ENCODE measurements at places on chromosomes 5 and 9.

DNA sequence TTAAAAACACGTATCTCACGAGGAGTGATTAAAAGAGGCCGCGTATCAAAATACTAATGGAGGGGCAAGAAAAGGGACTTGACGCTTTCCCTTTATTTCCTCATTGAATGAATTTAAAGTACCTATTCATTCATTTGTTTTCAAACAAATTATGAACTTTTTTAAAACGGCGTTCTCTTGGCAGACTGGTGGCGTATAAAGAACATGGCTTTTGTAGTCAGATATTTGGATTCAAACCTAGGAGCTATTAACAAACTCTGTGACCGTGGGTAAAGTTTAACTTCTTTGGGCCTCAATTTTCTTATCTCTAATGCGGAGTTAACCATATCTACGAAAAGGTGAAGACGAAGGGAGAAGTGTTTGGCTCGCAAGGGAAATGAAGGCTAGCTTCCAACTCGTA lies 876 bp downstream of the CAAP1 start:
- peak; percentile 3 for DNase-seq

- no peak for DNase-seq
Measured at GRCh38 chr5:10259899-10260298, 9.8 kb downstream of the CCT5 start.

DNA sequence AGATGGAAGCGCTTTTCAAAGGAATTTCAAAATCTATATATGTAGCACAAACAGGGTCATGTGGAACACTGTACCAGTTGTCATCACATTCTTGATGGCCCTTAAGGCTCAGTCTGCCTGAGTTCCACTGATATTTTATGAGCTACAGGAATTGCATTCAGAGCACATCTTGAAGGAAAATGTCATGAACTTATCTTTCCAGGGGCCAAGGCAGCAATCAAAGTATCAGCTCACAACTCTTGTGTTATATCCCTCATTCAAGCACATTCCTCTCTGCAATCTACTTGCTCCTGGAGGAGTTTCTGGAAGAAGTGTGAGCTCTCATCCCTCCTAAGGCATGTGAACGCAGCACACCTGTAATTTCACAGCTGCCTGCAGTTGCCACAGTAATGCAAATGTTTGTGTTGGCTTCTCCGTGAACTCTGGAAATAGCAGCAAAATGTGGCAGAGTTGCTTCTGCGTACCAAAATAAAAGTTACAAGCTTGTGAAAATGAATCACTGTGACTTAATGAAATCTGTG lies 89.7 kb upstream of the EQTN start:
- DNase-seq: no peak

DNA sequence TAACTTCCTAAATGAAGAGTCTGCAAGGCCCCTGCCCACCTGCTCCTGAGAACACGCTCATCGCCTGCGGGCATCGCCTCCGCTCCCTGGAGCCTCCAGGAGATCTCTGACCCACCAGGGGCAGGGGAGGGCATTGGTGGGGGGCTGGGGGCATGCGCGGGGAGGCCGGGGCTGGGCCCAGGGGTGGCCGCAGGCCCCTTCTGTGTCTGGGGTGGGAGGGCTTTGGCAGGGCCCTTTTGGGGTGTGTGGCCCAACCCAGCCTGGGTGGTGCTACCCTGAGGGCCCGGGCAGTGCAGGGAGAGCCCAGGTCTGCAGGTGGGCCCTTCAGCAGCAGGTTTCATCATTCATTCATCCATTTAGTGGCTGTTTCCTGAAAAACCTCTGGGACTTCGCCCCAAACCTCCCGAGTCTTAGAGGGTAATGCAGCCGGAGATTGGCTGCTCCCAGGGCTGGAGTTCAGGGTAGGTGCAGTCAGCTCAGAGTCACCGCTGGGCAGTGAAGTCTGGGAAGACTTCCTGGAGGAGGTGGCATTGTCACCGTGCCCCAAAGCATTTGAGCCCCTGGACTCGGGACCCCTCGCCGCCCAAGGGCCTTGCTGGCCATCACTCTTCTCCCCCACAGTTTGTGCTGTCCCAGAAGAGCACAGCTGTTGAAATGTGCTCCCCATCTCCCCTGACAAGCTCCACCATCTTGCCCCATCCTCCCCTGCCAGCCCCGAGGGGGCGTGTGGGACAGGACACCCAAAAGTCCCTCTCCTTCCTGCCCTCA lies 255.1 kb downstream of the PARP8 start:
- DNase-seq: no peak

GRCh38 chr5:6361101-6361500 lies 17.2 kb downstream of the MED10 start:
- no peak for DNase-seq

DNA sequence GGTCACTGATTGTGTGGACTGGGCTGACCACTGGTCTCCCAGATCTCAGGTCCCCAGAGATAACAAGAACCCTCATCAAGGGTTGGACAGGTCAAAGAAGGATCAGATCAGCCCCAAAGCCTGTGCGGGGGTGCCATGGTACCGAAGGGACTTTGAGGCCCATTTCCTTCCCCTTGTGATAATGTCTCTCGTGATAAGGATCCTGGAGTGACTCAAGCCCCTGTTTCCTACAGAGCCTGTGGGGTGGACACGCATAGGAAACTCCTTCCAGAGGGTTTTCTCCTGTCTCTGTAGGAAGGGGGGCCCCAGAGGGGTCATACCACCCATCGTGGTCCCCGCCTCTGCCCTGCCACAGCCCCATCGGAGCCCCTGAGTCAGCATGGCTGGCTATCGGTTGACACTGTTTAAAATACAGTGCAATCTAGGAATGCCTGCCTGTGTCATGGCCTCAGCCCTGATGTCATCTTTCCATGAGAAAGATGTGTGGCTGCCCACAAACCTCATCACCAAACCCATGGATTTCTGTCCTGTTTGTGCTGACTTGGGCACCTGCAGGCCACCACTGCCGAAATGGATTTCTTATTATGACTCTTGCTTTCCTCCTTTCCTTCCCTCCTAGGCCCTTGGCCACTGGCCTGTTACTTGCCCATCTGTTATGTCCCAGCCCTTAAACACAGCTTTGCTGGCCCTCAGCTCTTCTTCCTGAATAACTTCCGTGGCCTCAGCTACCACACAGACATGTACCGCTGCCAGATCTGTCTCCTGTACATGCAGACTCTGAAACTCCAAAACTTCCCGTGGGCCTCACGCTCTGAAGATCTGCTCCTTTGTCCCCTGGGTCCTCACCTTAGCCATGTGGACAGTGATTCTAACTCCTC lies 2.9 kb upstream of the CSF2 start:
- peak; percentile 46 for DNase-seq

DNA sequence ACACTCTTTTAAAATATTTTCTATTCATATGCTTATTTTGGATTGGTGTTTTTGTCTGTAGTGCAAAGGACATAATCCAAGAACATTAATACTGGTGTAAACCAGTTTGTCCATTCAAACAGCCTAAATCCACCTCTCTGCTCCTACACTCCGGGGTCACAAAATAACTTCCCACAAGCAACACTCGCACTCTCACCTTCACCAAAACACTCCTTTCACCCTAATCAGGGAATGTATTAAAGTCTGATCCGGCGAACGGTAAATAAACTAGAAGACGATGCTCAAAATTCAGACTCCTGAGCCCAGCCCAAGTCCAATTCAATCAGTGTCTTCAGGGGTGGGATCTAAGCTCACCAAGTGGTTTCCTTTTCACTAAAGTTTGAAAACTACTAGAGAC lies 649 bp downstream of the AP3B1 start:
- peak; percentile 27 for DNase-seq

DNA sequence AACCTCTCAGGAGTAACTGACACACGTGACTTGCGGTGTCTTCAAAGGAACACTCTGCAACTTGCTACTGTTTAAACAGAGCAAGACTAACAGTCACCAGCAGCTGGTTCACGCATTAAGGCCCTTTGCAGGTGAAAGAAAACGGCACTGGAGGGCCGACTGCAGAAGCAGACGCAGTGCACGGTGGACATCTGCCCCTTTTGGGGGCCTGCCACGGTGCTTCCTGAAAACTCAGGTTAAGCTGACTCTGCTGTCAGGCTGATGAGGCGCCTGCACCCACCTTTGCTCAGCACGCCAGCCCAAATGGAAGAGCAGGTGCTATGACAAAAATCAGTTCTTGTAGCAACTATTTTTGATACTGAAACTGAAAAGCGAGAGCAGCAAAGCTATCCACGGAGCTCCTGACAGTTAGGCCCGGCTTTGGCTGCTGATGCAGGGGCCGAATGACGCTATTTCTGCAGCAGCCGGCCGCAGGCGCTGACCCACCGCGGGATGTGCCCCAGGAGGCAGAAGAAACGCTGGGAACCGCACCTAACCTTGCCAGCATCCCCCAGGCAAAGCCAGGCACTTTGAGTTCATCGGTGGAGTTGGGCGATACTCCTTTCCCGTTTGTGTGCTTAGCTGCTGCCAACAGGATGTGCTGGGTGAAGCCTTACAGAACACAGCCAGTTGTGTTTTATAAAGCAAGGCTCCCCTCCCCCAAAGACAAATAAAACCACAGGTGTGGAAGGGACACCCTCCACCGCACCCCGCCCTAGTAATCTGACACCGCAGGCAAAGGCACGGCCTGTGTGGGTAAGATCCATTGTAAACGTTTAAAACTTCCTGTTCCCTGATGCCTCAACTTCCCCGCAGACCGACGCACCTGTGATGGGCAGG lies 21.1 kb upstream of the TERT start:
- DNase-seq: peak; percentile 11

DNA sequence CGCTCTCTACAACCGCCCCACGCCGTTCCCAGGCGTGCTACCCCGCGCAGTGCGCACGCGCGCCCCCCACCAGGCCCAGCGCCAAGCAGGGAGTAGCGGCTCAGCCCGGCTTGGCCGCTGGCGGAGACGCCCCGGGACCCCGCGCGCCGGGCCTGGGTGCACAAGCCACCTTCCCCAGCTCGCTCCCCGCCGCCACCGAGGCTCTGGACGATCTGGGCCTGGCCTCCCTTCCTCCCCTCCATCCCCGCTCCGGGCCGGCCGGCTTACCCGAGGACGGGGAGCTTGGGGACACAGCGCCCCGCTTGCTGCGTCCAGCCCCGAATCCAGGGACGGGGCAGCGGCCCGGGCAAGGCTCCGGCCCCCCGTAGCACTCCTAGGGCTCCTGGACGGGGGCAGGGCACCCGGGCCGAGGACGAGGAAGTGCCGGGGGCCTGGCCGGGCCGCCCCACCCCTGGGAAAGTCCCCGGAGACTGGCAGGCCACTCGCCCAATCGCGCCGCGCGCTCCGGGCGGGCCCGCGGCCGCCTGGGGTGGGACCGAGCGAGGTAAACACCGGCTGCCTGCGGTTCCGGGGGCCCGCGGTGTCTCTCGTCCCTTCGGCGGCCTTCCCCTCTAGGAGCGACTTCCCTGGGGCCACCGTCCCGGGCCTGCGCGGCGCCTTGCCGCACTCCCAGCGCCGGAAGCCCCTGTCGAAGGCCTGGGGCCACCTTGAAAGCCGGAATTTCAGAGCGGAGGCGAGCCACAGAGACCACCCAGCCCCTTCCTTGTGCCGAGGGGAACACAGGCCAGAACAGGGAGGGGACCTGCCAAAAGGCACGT lies at the start of gene TNIP1:
TNIP1 (minus strand) TSS at position 422 of the 818 bp plus-strand sequence. CDS start 15,939 bp downstream, outside the sequence.
- DNase-seq: peak; percentile 94

- DNase-seq: no peak
Measured at GRCh38 chr5:19411936-19412335, 576.1 kb downstream of the CDH18 start.

- no peak for DNase-seq
Measured at GRCh38 chr9:115599898-115600297, 481.9 kb upstream of the TNC start.

Measured in cardiac fibroblast (primary cell).